AG09309 (cell line): ENCODE measurements at places on chromosomes 12 and 14.

DNA sequence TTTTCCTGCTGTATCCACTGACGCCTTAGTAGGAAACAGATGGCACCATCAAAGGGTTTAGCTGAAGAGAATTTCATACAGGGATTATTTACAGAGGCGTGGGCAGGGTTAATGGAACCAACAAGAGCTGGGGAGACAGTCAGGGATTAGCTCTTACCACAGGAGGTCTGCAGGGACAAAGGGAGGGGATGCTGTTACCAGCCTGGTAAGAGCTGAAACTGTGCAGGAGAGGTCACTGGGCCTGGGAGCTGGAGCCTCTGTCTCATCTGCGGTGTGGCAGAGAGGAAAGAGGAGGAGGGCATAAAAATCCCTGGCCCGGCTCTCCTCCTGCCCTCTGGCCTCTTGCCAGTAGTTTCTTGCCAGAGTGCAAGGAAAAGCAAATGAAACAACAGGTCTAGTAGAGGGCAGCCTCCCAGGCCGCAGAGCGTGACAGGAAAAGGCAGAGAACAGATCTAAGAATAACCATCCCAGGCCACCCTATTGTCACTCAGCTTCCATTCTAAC is 18.9 kb upstream of the POC1B start:
- peak; percentile 57 for DNase-seq

DNA sequence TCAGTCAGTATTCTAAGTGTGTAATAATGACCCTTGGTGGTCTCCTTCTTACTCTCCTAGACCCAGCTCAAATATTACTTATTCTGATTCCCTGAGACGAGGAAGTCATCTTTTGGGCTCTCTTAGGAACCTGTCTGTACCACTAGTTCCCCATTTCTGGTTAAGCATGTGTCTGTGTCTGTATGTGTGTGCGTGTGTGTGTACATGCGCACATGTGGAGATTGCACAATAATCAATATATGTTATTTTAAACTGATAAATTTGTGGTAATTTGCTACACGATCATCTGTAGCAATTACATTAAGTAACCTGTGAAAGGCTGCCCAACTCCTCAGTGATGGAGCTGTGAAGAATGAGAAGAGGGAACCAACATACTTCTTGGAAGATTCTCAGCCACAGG is 132.2 kb downstream of the ASCL4 start:
- DNase-seq = no peak

GRCh38 chr14:90299408-90299807 is 32.3 kb downstream of the NRDE2 start:
- DNase-seq = no peak

GRCh38 chr12:94649349-94650142 is 811 bp downstream of the TMCC3 start:
- no peak for DNase-seq

GRCh38 chr12:2552000-2552756 is 242.6 kb upstream of the FKBP4 start:
- no peak for DNase-seq

DNA sequence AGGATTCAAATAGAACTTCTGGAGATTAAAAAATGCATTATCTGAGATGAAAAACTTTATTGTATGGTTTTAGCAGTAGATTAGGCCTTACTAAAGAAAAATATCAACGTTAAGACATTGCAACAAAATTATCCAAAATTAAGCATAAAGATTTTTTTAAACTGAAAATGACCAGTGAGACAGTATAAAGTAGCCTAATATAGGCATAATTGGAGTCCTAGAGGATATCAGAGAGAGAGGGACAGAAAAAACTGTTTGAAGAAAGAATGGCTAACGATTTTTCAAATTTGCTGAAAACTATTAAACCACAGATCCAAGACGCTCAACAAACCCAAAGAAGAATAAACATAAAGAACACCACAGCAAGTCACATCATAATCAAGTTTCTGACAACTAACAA is 149.5 kb upstream of the LMNTD1 start:
- no peak for DNase-seq

DNA sequence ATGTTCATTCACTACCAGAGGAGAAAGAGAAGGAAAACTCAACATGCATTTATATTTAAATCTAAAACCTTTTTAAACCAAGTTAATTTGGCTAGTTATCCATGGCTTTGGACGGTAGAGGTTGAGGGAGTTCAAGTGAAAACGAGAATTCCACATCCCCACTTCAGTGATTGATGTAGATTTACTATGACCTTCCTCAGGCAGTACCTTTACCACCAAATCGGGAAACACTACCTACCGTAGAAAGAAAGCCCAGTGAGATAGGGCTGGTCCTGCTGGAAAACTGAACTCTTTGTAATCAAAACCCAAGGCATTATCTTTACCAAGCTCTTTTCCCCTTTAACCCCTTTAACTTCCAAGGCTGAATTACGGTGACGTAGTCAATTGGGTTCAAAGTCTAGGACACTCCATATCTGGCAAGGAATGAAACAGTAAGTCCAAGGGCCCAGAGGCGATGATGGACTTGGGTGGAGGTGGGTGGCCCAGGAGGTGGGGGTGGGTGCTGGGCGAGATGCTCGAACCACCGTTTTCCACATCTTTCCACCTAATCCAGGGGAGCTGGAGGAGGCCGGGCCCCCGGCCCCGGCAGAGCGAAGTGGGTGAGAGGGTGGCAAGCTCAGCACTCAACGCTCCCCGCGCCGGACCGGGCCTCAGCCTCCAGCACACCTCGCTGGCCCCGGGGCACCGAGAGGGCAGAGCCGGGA is 618 bp downstream of the SEC23A start:
- no peak for DNase-seq

- DNase-seq = no peak
Measured at GRCh38 chr14:93090826-93091555, 24.7 kb downstream of the ITPK1 start.
